ENCODE measurements at places on chromosomes 11 and 22. TPM values are rescaled to one million over a fixed set of nuclear protein-coding genes. Genes with fewer than 3 reads are reported as not detected.

The PATE2 gene
- total RNA-seq = not detected

The ACRV1 gene
- total RNA-seq = not detected

The RAD9A gene
- 5.5 TPM for total RNA-seq

The MLC1 gene
- 0.42 TPM for total RNA-seq

The KCNJ1 gene
- total RNA-seq = not detected

The LARGE2 gene
- total RNA-seq = not detected

The CD3D gene
- total RNA-seq = 3.0 TPM

The EMID1 gene
- not detected for total RNA-seq

The TEX12 gene
- total RNA-seq = not detected

The NCAPD3 gene
- 5.2 TPM for total RNA-seq

The POU2AF3 gene
- total RNA-seq = 0.46 TPM

The CCDC89 gene
- 0.29 TPM for total RNA-seq

The KRTAP5-4 gene
- total RNA-seq = not detected

The SUSD2 gene
- total RNA-seq = 0.76 TPM

The MS4A12 gene
- total RNA-seq = 0.75 TPM

The FADS3 gene
- total RNA-seq = 67.2 TPM

The LAYN gene
- total RNA-seq = 0.46 TPM

The FXYD6 gene
- total RNA-seq = 6.4 TPM

The ADSL gene
- total RNA-seq = 249 TPM

The OR10D3 gene
- not detected for total RNA-seq

The MEI1 gene
- total RNA-seq = not detected

The DAGLA gene
- total RNA-seq = 3.3 TPM

The CPT1B gene
- 53.4 TPM for total RNA-seq

The TSG101 gene
- 169 TPM for total RNA-seq

The GRM5 gene
- total RNA-seq = not detected

The SCGB1D2 gene
- 2.2 TPM for total RNA-seq

The TMPRSS5 gene
- total RNA-seq = 0.61 TPM

The MYOD1 gene
- total RNA-seq = 5.6 TPM

The TBX1 gene
- 38.9 TPM for total RNA-seq

The GGT5 gene
- total RNA-seq = 29.9 TPM

The GVQW3 gene
- total RNA-seq = 0.26 TPM

The OSBP gene
- 27.4 TPM for total RNA-seq

The APOA4 gene
- not detected for total RNA-seq

The KRTAP5-8 gene
- total RNA-seq = 0.82 TPM

The OR6A2 gene
- not detected for total RNA-seq

The POLR3H gene
- 11.0 TPM for total RNA-seq

The POLA2 gene
- total RNA-seq = 6.8 TPM

The TRIM48 gene
- total RNA-seq = not detected

The ENTHD1 gene
- total RNA-seq = not detected

The CCDC116 gene
- not detected for total RNA-seq

The TBX10 gene
- total RNA-seq = not detected

The ENDOD1 gene
- 27.2 TPM for total RNA-seq

The RPS25 gene
- 1,885 TPM for total RNA-seq

The SYT7 gene
- 4.9 TPM for total RNA-seq

All from gastrocnemius medialis (tissue), 4 donors.